ENCODE measurements at places on chromosomes 16 and 17.

DNA sequence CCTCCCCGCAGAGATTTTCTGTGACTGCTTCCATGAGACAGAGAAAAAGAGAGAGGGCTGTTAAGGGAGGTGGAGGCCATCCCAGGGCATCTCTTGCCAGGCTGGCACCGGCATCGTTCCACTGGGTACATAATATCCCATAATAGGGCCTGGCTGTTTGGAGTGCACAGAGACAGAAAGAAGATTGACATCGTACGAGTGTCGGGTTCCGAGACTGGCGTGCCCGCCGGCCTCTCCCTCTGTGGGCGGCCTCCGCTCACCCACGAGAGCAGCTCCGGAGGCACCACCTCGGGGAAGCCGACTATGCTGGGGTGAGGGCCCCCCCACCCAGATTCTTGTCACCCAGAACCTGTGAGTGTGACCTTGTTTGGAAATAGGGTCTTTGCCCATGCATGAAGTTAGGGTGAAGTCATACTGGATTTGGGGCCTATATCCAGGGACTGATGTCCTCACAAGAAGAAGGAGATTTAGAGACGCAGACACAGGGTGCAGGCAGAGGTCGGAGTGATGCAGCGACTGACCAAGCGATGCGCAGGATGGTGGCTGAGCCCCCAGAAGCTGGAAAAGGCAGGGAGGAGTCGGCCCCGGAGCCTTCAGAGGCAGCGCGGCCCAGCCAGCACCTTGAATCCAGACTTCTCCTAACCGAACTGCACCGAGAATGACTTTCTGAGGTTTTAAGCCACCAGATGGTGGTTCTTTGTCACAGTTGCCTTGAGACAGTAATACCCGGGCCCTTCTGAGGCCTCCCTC, 101.8 kb upstream of the CIBAR2 start:
- no peak for DNase-seq

DNA sequence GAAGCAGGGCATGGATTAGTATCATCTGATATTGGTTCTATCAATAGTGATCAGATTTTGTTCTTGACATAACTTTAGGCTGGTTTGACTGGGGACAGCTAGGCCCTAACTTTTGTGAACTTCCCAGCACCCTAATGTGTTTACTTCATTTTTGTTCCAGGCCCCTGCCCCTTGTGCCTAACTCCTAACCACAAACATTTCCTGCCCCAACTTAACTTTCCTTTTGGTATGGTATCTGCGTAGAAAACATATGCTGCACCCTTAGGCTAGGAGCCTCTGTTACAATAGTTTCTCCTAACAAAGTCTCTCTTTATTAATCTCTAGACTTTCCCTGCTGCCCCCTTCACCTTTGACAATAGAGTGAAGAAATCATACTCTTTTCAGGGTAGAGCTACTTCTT, 2.5 kb downstream of the ADPRM start:
- DNase-seq: no peak

DNA sequence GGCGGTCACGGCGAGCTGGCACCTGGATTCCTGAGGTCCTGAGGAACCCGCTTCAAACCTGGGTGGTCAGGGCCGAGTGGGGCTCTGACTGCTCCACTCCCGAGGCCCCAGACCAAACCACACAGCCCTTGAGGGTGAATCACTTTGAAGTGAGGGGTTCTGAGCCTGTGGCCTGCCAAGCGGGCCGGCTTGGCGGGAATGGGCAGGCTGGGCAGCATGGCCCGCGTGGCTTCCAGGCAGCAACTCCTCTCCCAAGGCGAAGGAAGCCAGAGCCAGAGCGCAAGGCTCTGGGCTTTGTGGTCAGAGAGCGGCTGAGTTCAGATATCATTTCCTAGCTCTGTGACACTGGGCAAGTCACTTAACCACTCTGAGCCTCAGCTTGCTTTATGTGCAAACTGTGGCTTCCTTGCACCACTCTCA, 42.7 kb downstream of the CMIP start:
- no peak for DNase-seq

GRCh38 chr17:1986783-1987451, 38.2 kb downstream of the RTN4RL1 start:
- DNase-seq: no peak

- no peak for DNase-seq
Observed at GRCh38 chr17:66564992-66565465, 262.6 kb downstream of the PRKCA start.

DNA sequence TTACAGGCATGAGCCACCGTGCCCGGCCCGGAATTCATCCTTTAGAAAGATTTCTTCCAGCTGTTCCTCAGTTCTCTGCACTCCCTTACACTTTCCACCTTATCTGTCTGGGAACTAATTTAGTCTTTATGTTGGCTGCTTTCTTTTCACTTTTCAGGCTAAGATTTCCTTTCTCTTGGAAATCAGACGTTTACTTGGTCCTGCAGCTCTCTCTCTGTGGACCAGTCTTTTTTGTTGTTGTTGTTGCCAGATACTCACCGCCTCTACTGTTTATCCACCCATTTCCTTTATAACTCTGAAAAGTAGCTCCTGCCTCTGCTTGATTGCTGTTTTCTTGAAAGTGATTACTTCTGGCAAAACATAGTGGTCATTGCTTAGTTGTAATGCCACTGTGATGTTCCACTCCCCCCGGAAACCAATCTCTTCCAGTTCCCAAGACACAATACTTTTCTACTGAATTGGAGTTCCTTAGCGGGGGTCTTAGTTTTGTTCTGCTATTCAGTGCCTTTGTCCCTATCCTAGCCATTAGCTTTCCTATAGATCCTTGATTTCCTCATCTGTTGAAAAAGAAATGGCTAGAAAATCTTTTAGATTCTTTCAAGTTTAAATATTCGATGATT, 6.2 kb downstream of the NF1 start:
- DNase-seq: no peak

GRCh38 chr17:64537488-64537887, 30.7 kb downstream of the CEP95 start:
- DNase-seq: no peak

DNA sequence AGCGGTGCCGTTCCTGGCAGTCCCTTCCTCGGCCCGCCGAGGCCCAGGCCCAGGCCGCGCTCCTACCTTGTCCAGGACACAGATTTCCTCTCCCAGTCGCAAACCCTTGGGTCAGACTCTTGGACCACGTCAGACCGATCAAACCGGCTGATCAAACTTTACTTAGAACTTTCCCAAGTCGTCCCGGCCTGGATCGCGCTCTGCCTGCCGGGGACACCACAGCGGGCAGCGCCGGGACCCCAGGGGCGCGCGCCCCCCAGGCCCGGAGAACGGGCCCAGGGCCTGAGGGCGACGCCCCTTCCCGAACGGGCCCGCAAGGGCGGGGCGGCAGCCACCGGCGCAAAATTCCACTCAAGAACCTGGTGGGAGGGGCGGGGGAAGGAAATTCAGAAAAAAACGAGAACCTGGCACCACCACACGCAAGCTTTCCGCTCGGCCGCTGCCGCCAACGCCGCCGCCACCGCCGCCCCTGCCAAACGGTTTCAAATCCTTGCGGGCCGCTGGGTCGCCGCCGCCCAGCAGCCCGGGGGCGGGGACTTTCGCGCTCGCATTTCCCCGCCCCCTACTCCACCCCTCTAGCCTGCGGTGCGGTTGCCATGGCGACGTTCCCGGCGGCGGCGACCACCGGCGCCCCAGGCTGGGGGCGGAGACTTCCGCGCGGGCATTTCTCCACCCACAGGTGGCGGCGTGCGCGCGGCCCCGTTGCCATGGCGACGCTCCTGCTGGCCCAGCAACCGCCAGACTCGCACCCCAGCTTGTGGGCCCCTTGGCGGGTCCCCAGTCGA, at the start of gene CEP112:
Gene CEP112, minus strand, starts transcription at position 541 of the 785 bp plus-strand sequence.
- peak; percentile 99 for DNase-seq
